CD4-positive, alpha-beta T cell treated with Interleukin-12 subunit alpha and Interleukin-12 subunit beta, for 1 hour (primary cell): ENCODE measurements at places on chromosomes 1 and 21.
A peak's percentile ranks its signal among the peaks of the same experiment; 100 is the strongest.

GRCh38 chr1:184854496-184855140, 100.0 kb upstream of the EDEM3 start:
- DNase-seq, result no peak

DNA sequence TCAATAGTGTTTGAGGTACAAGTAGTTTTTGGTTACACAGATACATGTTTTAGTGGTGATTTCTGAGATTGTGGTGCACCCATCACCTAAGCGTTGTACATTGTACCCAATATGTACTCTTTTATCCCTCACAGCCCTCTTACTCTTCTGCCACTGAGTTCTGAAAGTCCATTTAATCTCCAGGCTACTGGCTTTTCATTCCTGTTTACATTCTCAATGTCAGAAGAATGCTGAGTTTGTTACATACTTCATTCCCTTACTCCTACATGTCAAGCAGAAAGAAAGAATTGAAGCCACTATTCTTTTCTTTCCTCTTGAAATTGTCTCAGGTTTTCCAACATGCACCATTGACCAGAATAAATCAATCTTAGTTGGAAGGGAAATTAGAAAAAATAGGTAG, 1565.9 kb downstream of the PLA2G4A start:
- DNase-seq, result no peak

- DNase-seq, result peak; percentile 74
These were observed 178.7 kb downstream of the VAV3 start for GRCh38 chr1:107786203-107786845.

DNA sequence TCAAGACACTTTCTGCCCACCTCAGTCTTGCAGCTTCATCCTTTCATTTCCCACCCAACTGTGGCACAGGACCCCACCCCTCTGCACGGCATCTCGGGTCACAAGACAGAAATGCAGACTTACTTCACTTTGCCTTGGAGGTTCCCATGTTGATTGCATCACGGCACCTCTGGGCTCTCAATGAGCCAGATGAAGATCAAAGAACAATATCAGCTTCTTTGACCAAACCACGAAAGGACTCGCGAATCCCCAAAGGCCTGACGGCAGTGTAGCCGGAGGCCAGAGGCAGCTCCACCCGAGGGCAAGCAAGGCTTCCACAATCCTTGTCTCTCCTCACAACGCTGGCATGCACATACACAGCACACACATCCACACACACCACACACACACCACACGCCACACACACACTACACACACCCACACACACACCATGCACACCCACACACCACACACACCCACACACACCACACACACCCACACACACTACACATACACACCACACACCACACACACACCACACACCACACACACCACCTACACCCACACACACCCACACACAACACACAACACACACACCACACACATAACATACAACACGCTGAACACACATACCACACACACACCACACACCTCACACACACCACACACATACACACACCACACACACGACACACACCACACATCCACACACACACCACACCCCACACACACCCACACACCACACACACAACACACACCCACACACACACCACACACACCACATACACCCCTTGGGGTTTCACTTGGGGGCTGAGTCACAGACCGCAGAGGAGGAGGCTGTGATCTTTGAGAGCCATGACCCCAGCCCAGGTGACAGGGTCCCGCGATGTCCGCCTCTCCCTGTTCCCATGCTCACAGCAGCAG, 35.8 kb downstream of the UBASH3A start:
- peak; percentile 32 for DNase-seq
